Ureter (tissue), 1 donor: ENCODE measurements at places on chromosomes 1 and 21. TPM values are rescaled to one million over a fixed set of nuclear protein-coding genes. Genes with fewer than 3 reads are reported as not detected.

DMRTA2 gene
- not detected for total RNA-seq

CR1 gene
- total RNA-seq: 3.1 TPM

NTRK1 gene
- 1.7 TPM for total RNA-seq

TNFAIP8L2 gene
- 0.34 TPM for total RNA-seq

C1orf21 gene
- 83.6 TPM for total RNA-seq
